ENCODE measurements at places on chromosomes 4 and X.

DNA sequence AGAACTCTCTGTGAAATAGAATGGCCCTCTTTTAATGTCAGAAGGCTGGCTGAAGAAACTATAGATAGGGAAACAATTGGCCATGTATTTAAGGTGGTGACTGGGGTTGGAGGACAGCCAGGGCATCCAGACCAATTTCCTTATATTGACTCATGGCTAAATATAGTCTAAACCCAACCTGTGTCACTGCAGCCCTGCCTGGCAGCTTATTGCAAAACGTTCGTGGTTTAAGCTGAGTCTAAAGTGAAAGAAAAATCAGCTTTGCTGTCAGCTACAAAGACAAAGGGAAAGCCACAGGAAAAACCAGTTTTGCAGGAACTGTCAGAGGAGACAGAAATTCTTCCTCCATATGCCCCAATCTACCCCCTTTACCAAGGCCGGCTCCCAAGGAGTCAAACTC is 902.8 kb upstream of the NDST4 start:
- DNase-seq: no peak

- peak; percentile 15 for DNase-seq
Measured at GRCh38 chr4:20617678-20618396, 82.4 kb upstream of the PACRGL start.

- DNase-seq: no peak
Measured at GRCh38 chr4:30600246-30601017, 119.7 kb upstream of the PCDH7 start.

DNA sequence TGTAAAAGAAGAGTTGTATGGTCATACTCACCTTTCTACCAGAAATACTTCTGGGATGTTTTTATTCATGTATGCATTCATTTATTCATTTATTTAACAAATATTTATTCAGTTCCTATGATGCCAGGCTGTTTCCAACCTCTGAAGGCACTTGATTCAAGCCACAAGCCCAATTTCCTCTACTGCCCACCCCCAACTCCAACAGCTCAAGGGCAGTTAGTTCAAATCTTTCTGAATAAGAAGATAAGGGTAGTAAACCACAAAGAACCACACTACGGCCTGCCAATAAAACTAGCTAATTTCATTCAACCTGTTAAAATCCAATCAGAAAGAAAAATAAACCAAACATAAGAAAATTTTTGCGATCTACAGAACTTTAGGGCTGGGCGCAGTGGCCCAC is 31.2 kb downstream of the LRBA start:
- DNase-seq: no peak

GRCh38 chr4:66849596-66849995 is 695.7 kb downstream of the CENPC start:
- no peak for DNase-seq

GRCh38 chr4:4289055-4289454 is 899 bp downstream of the LYAR start:
- DNase-seq: no peak

DNA sequence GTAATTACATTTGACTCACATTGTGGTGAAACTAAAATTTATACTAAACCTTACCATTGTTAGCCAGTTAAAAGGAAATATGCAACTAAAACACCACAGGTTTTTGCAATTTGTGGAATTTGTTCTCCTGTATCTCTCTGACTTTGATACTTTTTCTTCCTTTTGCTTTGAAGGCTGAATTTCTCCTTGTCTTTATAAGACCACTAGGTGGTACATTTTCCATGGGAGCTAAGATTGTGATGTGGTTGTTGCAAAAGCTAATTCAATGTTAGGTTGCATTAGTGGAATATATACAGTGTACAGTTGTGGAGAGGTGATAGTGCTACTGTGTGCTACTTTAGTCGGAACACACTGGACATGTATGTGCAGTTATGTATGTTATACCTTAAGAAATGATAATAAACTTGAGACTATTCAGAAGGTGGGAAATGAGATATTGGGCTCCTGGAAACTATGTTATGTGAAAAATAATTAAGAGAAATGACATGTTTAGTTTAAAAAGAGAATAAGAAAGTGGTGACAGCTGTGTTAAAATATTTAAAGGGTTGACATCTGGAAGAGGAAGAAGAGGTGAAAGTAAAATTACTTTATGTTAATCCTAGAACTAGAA is 70.3 kb downstream of the ARL9 start:
- DNase-seq: no peak

GRCh38 chr4:124499261-124499660 is 213.3 kb downstream of the ANKRD50 start:
- DNase-seq: no peak

DNA sequence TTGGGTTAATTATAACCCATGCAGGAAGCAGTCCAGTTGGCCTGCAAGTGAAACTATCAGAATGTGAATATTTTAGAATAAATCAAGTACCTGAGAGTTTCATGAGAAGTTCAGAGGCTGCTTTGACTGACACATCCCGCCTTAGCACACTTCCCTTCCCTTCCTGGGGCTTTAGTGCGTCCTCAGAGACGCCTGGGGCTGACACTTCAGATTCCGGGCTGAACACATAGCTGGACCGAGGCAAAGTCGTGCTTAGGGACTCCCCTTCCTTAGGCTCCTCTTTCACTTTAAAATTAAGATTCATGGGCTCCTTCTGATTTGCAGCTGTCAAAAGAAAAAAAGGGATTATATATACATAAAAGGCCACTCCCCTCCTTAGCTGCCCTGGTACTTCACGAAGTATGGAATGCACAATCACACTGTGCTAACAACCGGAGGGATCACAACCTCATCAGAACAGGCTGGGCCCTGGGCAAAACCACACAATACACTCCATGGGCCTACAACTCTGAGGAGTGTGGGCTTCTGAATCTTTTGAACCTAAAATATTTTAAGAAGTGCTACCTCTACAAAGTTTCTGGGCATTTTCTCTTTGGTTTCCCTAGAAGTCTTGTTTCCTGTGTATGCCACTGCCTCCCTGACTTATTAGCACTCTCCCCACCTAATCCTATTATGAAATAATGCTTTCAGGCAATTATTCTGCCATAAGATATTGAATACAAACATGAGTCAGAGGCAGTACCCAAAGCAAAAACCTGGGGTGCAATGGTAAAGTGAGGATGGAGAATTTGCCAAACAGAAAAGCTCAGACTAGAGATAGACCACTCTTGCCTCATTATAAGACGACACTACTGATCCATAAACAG is 68.2 kb downstream of the ZNF827 start:
- DNase-seq: no peak

- DNase-seq: no peak
Measured at GRCh38 chrX:118496763-118497079, 1.1 kb downstream of the DOCK11 start.

DNA sequence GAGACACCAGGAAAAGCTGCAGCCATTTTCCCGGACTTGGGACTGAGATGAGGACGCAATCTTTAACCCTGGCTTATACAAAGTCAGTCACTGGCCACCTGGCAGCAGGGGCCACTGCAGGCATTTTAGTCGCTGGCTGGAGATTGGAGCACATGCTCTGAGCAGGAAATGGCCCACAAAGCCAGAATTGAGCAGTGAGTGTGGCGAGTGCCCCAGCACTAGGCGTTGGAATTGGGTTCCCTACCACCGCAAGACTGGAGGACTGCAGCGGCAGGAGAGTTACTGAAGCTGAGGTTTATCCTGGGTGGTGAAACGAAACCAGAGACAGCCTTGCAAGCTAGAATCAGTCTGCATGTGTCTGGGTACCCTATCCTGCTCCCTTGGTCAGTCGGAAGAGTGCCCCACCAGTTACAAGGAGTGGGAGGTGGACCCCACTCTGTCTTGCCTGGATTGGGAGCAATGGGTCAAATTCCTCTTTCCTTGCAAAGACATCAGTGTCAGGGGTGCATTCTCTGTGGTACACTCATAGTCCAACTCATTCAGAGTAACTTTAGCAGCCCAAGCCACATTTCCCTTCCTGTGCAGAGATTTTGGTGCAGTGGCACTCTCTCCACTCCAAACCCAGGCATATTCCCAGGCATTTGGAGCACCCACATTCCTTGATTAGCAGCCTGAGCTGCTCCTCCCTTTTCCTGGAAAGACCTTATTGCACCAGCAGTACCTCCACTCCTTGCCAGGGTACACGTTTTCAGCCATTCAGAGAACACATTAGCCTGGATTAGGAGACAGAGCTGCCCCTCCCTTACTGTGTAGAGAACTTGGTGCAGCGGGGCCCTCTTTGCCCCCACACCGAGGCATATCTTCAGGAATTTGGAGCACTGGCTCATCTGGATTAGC is 36.7 kb upstream of the PLK4 start:
- DNase-seq: no peak

DNA sequence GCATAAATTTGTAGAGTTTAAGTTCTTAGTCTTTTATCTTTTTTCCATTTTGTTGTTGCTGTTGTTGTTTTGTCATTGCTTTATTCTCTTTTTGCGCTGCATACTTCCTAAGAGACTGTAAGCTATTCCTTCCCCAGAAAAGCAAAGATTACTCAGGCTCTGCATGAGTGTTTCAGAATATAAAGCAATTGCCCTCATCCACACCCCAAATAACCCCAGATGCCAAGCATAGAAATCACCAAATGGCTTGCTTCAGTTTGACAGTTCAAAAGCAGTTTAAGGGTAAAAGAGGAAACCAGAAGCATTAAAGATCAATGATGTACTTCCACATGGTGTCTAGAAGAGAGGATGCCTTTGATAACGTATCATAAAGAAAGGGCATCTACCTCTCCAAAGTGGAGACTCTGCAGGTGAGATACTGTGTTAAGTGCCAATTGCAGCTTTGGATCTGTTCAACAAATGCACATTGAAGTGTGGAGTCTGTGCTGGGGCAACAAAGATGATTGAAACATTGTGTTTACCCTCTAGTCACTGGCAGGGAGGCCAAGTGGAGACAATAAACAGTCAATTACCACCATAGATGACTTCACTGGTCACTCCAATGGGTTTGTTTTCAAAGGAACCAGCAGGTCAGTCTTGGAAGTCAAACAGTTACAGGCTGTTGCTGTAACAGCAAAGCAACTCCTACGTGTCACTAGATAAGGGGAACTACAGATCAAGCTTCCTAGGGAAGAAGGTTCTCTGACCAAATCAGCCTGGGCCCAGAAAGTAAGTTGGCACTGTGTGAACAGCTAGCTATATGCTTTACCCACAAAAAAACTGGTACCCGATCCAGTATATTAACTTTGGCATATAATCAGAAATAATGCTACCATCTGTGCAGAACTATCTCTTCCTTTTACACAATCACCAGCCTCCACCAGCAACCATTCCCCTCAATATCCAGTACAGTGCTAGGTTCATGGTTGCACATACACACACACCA is 40.6 kb upstream of the IL21 start:
- DNase-seq: no peak

GRCh38 chr4:182306792-182307507 is 63.7 kb downstream of the TENM3 start:
- no peak for DNase-seq

DNA sequence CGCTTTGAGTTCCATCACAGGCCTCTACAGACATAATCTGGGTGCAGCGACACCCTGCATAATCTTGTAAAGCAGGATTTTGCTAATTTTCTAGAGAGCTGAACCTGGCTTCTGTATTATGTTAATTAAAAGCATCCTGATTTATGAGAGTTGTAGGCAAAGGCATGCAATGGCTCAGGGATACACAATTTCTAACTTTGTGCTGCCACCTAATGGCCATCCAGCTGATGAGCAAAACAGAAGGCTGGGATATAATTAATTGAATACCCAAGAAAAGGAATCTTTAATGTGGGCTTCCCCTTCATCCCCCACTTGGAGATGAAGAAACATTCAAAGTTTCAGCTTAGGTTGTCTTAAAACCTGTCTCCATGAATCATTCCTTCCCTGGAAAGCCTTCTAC is 78.1 kb downstream of the BMP15 start:
- no peak for DNase-seq

DNA sequence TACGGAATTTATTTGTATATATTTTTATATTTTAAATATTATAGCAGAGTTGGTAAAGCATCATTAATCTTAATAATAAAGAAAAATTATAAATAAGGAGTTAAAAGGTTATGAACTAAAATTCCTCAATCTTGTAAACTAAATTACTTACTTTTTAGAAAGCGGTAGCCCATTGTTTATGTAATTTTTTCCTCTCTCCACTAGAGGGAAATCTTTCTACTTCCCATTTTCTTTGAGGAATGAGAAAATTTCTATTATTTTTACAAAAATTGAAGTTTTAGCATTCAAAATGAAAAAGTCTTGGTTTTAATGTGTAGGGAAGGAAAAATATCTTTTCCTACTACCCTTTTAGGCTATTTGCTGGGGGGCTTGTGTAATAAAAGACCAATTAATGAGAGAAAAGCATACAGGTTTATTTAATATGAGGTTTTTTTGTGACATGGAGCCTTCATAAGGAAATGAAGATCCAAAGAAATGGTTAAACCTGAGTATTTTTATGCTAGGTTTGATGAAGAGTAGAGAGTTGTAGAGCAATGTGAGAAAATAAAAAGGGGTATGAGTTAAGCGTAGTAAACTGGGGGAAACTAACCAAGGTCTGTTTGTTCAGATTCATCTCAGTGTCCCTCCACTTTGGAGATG is 68.7 kb upstream of the ADAD1 start:
- DNase-seq: no peak

- no peak for DNase-seq
Measured at GRCh38 chr4:1093391-1094335, 19.7 kb downstream of the RNF212 start.

DNA sequence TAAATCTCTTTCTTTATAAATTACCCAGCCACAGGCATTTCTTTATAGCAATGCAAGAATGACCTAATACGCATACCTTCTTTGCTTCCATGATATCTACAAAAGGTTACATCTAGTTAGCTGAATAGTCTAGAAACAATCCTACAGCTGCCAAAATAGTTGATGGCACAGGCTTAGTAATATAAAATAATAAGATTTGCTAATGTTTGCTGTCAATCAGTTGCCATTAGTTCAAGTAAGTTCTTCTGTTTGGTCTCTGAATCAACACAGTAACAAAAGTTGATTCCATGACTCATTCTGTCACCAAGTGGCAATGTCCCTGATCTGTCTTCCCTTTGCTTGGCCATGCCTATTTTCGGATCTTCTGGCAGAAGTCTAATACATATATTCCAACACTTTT is 470.2 kb downstream of the SPRY1 start:
- no peak for DNase-seq

GRCh38 chr4:19301527-19301926 is 950.2 kb upstream of the SLIT2 start:
- no peak for DNase-seq

- DNase-seq: no peak
Measured at GRCh38 chr4:116880625-116881024, 204.8 kb downstream of the TRAM1L1 start.

- DNase-seq: no peak
Measured at GRCh38 chrX:99752776-99753175, 657.3 kb downstream of the PCDH19 start.

DNA sequence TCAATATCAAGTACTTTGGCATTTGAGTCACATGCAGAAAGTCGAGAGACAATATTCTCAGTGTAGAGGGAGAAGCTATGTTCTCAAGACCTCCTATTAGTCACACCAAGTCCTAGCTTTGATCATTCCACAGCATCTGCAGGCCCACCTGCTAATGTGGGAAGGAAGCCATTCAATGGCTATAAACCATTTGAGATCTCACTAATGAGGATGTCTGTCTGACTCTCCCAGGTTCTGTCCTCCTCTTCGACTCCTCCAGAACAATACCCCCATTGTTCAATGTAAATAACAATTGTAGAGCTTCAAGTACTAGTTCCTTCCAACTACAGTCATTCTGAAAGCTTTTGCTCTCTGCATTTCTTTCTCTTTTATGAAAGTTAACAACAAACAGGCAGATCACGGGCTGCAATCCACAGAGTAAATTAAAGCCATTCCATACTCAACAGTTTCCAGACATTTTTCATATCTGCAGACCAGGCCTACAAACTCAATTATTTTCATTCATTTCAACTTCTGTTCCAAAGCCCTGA is 140.2 kb upstream of the EDNRA start:
- no peak for DNase-seq

Measured in hippocampal formation (tissue), 2 donors.